ENCODE measurements at places on chromosomes 5 and 9.
A peak's percentile ranks its signal among the peaks of the same experiment; 100 is the strongest.

- no peak for ATAC-seq
- H3K27me3 ChIP-seq = peaks cover 6% of the 10 kb centered on the region
- no peak overlapping the region for H3K4me3 ChIP-seq
- H3K27ac ChIP-seq = no peak overlapping the region
- H3K4me1 ChIP-seq = no peaks in the 10 kb centered on the region
Measured at GRCh38 chr9:117231012-117231411, 183.8 kb downstream of the ASTN2 start.

- no peak for ATAC-seq
- no peak overlapping the region for H3K27ac ChIP-seq
- H3K4me3 ChIP-seq = no peak overlapping the region
- H3K4me1 ChIP-seq = no peaks in the 10 kb centered on the region
- no peaks in the 10 kb centered on the region for H3K36me3 ChIP-seq
- H3K27me3 ChIP-seq = no peaks in the 10 kb centered on the region
Measured at GRCh38 chr5:165282491-165282890, 1777.1 kb downstream of the MAT2B start.

- H3K4me1 ChIP-seq = no peaks in the 10 kb centered on the region
- H3K27me3 ChIP-seq = no peaks in the 10 kb centered on the region
- H3K27ac ChIP-seq = no peak overlapping the region
- no peak overlapping the region for H3K4me3 ChIP-seq
Measured at GRCh38 chr5:77791356-77791755, 15.2 kb upstream of the TBCA start.

- H3K4me3 ChIP-seq = no peak overlapping the region
- peak; percentile 47 for ATAC-seq
- H3K4me1 ChIP-seq = peaks cover 40% of the 10 kb centered on the region
- H3K27me3 ChIP-seq = peaks cover 24% of the 10 kb centered on the region
Measured at GRCh38 chr9:133994353-133995011, 2.4 kb upstream of the VAV2 start.

DNA sequence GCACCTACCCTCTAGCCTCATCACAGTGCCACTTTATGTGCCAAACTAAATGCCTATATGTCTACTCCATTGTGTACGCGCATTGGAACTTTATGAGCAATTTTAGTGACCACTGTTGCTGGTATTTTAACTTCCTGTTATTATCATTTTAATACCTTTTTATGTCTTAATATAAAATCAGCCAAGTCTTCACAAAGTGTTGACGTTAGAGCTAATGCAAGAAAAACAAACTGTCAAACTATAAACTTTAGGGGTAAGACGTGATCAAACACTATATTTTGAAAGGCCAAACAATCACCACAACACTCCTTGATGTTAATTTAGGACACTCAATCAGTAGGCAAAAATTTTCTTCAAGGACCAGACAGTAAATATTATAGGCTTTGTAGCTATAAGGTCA is 73.9 kb downstream of the PRELID2 start:
- no peak overlapping the region for H3K27ac ChIP-seq
- peaks cover 30% of the 10 kb centered on the region for H3K36me3 ChIP-seq
- H3K4me3 ChIP-seq = no peak overlapping the region
- H3K4me1 ChIP-seq = no peaks in the 10 kb centered on the region

- peaks cover 19% of the 10 kb centered on the region for H3K4me1 ChIP-seq
- no peaks in the 10 kb centered on the region for H3K36me3 ChIP-seq
- no peak overlapping the region for H3K27ac ChIP-seq
- no peaks in the 10 kb centered on the region for H3K27me3 ChIP-seq
- H3K4me3 ChIP-seq = no peak overlapping the region
Measured at GRCh38 chr5:108193021-108193795, 188.7 kb downstream of the FBXL17 start.

- H3K36me3 ChIP-seq = no peaks in the 10 kb centered on the region
- no peaks in the 10 kb centered on the region for H3K4me1 ChIP-seq
- no peak for ATAC-seq
- no peaks in the 10 kb centered on the region for H3K27me3 ChIP-seq
- H3K4me3 ChIP-seq = no peak overlapping the region
Measured at GRCh38 chr5:135740475-135740874, 94.0 kb upstream of the SLC25A48 start.

DNA sequence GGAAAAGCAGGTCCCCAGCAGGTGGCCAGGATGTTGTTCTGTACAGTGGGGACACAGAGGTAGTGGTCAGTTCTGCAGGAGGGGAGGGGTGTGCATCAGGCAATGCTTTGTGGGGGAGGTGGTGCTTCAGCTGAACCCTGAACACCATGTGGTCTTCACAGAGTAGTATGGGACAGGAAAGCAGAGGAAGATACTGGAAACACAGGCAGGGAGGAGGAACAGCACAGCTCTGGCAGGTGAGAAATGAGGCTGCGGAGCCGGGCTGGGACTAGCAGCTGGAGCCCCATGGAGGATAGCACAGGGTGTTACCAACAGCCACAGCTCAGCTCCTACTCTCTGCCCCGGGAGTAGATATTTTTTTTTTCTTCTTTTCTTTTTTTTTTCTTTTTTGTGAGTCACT is 161.5 kb downstream of the ENTREP1 start:
- no peak for ATAC-seq
- no peaks in the 10 kb centered on the region for H3K27me3 ChIP-seq
- no peak overlapping the region for H3K27ac ChIP-seq

DNA sequence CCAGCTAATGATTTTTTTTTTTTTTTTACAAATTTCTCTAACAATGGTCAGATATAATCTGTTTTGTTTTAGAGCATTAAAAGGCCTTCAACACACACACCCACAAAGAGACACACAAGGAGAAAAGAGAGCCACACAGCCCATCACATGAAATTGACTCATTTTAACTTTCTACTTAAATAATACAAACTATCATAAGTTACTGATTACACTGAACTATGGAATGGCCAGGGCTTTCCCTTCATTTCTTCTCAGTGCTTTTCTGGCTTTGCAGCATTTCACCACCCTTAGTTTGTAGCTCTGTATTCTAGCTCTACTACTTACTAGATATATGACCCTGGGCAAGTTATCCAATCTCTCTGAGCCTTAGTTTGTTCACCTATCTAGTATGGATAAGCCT is 13.2 kb downstream of the REEP5 start:
- H3K27me3 ChIP-seq = no peaks in the 10 kb centered on the region
- no peak overlapping the region for H3K4me3 ChIP-seq
- no peaks in the 10 kb centered on the region for H3K4me1 ChIP-seq

All from gastroesophageal sphincter (tissue), 4 donors.